Brain microvascular endothelial cell (primary cell): ENCODE measurements at places on chromosomes 5 and 9.
A peak's percentile ranks its signal among the peaks of the same experiment; 100 is the strongest.

DNA sequence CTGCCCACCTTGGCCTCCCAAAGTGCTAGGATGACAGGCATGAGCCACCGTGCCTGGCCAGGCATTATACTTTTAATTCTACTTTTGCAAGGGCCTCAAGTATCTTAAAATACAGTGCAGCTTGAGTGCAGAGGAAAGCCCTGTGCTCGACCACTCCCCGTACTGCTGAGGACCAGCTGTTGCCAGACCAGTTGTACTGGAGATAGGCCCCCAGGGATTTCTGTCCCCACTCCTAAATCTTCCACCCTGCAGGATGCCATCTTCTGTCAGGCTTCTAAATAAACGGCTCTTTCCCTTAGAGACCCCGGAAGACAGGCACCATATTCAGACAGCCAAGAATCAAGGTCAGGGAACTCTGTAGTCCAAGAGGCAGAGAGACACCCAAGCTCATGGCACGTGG lies 16.6 kb upstream of the PSMD5 start:
- no peak for DNase-seq

DNA sequence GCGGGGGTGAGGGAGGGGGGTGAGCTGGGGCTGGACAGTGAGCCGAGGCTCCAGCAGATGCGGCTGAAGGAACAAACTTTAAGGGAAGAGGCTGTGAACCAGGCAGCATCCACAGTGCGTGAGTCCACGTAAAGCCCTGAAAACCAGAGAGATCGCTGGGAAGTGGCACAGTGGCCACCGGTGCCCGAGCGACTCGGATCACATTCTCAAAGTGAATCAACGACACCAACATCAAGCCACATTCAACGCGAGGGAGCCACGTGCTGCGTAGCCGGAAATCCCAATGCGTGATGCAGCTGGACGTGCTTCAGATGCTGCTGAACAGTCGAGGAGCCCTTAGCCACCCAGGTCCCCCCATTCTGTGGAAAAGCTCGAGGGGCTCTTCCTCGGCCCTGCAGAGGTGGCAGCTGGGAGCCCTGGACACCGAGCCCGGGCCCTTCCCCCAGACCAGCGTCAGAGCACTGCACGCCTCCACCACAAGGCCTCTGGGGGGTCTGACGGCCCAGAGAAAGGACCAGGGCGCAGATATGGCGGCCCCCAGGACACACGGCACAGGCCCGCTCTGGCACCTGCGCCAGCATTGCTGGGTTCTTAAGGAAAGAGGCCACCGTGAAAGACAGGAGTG lies 53.7 kb upstream of the EXOC3 start:
- DNase-seq, result no peak

GRCh38 chr5:134539732-134540131 lies 14.3 kb downstream of the JADE2 start:
- no peak for DNase-seq

- no peak for DNase-seq
Measured at GRCh38 chr9:16136451-16136850, 583.6 kb downstream of the CCDC171 start.

GRCh38 chr9:70258692-70259511 lies at the start of gene SMC5:
Gene SMC5 (plus strand): TSS chr9:70258978. CDS start chr9:70259079, 101 bp downstream.
- DNase-seq, result peak; percentile 88

DNA sequence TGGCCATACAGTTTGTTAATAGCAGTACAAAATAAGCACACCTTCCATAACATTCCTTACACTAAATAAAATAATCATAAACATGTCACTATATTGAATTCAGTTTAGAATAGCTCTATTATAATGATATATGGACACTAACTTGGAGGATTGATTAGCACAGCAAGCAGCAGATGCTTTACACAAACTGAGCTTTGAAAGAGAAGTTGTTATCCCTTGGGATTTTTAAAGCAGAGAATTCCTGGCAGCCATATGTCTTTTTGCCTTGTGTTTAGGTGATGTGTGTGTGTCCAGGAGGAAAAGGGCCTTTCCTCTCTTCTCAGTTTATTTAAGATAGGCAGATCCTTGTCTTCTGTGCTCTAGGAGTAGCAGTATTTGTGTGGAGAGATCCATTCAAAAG lies 232.2 kb upstream of the GRIN3A start:
- no peak for DNase-seq
